ENCODE measurements at places on chromosomes 11 and 22. TPM values are rescaled to one million over a fixed set of nuclear protein-coding genes. Genes with fewer than 3 reads are reported as not detected.

SREBF2 gene
- total RNA-seq: 192 TPM

ZP1 gene
- 0.35 TPM for total RNA-seq

LMO1 gene
- total RNA-seq: not detected

HSPB2 gene
- 0.25 TPM for total RNA-seq

TUB gene
- total RNA-seq: 1.4 TPM

SEPTIN5 gene
- 2.5 TPM for total RNA-seq

APOC3 gene
- not detected for total RNA-seq

TECTA gene
- total RNA-seq: 0.20 TPM

LGR4 gene
- 88.2 TPM for total RNA-seq

ROBO4 gene
- 5.0 TPM for total RNA-seq

DNA sequence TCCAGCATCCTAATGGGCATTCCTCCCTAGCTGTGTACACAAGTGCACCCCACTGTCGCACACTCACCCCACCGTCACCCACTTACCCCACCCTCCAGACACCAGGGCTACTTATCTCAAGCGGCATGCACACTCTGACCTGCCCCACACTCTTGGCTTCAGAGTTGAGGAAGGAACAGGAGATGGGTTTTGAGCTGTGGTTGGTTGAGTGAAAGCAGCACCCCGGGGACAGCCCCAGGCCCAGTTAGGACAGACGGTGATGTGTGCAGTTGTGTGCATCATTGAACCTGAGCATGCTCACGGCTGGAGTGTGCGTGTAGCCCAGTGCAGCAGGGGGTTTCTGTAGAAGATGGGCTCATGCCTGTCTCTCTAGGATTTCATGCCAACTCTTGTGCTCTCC is 32.5 kb downstream of the AHNAK start:
- H3K4me3 ChIP-seq: no peak overlapping the region
- H3K36me3 ChIP-seq: peaks cover 4% of the 10 kb centered on the region
- H3K27me3 ChIP-seq: no peaks in the 10 kb centered on the region

DNA sequence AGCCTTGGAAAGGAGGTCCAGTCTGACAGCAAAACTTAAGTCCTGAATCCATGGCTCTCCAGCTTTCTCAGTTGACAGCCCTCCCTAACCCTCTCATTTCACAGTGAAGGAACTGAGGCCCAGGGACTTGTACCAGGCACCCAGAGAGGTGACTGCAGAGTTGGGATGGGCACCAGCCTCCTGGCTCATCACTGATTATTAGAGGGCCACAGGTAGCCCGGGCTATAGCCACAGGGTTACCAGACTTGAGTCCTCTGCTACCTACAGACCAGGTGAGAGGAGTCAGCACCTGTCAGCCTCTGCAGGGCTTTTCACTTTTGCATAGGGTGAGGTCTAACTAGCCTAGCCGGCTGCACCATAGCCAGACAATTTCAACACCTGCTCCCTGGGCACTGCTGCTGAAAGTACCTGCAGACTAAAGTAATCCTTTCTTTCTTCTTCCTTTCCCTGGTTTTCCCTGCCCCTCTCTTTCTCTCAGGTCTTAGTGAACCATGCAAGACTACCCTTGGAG is 37.6 kb downstream of the SYT13 start:
- no peaks in the 10 kb centered on the region for H3K36me3 ChIP-seq
- H3K4me1 ChIP-seq: no peaks in the 10 kb centered on the region
- H3K27me3 ChIP-seq: no peaks in the 10 kb centered on the region
- no peak overlapping the region for H3K4me3 ChIP-seq
- DNase-seq: no peak

GRCh38 chr11:77559686-77560401 is 29.9 kb upstream of the AQP11 start:
- DNase-seq: no peak
- H3K4me1 ChIP-seq: no peaks in the 10 kb centered on the region
- H3K4me3 ChIP-seq: no peak overlapping the region
- H3K36me3 ChIP-seq: no peaks in the 10 kb centered on the region
- no peak overlapping the region for H3K27ac ChIP-seq

GRCh38 chr11:47052165-47052564 is 115.6 kb downstream of the CSTPP1 start:
- DNase-seq: no peak
- no peaks in the 10 kb centered on the region for H3K4me1 ChIP-seq
- no peak overlapping the region for H3K27ac ChIP-seq
- no peaks in the 10 kb centered on the region for H3K36me3 ChIP-seq
- H3K4me3 ChIP-seq: no peak overlapping the region

- H3K36me3 ChIP-seq: no peaks in the 10 kb centered on the region
- no peaks in the 10 kb centered on the region for H3K27me3 ChIP-seq
- peaks cover 38% of the 10 kb centered on the region for H3K4me1 ChIP-seq
- DNase-seq: peak; percentile 58
These were observed 12.9 kb downstream of the STARD10 start for GRCh38 chr11:72781063-72781312.

DNA sequence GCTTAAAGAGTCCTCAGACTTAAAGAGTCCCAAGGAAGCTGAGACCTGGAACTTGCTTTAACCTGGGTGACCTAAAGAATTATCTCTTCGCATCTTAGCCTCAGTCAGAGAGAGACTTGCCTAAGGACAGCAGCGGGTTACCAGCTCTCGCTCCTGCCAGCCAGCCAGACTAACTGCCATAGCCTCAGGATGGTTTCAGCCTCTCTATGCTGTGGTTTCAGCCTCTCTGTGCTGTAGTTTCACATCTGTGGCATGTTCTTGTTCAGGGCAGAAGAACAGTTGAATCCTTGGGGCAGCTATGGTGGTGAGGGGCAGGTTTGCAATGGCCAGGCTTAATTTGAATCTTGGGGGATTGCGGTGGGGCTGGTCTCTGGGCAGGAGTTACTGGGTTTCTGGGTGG is 2.3 kb downstream of the FRMD8 start:
- no peak for DNase-seq
- no peaks in the 10 kb centered on the region for H3K36me3 ChIP-seq
- H3K4me1 ChIP-seq: peaks cover 15% of the 10 kb centered on the region
- H3K27ac ChIP-seq: no peak overlapping the region
- no peak overlapping the region for H3K4me3 ChIP-seq

DNA sequence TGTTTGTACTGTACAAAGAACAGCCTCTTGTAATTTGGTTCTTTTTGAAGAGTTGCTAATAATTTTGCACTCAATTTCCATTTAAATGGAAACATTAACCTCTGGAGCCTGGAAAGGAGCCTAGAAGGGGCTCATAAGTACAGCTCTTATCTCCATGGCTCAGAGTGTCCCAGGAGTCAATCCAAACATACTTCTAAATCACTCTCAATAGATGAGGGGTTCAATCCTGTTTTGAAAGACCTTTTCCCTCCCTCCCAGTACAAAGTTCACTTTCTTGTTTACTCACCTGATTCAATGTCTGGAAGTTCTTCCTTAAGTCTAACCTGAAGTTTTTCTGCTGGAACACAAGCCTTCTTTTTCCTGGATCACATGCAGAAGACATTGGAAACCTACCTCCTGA is 273.0 kb upstream of the PLET1 start:
- no peaks in the 10 kb centered on the region for H3K27me3 ChIP-seq
- no peak for DNase-seq
- H3K4me1 ChIP-seq: no peaks in the 10 kb centered on the region

DNA sequence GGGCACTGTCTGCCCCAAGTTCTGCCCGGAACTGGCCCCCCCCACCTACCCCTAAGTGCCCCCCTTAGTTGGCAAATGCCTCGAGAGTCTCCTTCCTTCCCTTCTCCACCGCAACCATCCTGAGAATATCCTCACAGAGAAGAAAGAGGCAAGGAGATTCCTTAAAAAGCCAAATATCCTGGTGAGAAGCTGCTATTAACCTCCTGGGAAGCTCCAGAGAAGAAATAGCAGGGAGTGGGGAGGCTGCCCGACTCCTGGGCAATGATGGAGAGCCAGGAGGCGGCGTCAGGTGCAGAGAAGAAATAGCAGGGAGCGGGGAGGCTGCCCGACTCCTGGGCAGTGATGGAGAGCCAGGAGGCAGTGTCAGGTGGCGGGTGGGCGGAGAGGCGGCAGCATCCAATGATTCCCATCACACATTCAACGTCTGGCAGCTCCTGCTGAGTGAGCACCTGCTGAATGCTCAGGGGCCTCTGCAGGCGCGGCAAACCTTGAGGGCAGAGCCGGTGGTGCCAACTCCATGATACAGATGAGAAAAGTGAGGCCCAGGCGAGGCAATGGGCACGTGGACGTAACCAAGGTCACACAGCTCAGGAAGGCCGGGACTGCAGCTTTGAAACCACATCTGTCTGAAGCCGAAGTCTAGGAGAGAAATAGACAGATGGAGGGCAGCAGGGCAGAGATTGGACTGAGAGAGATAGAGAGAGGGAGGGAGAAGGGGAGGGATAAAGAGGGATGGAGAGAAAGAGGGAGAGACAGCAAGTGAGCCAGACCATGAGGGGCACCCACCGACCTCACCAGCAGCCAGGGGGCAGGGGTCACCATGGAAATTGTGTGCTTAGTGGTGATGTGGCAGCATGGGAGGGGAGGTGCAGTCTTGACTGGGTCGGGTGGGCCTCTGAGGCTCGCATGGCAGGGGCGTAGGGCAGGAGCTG is 58.3 kb downstream of the CYTH4 start:
- no peaks in the 10 kb centered on the region for H3K36me3 ChIP-seq
- peaks cover 8% of the 10 kb centered on the region for H3K27me3 ChIP-seq
- no peak for DNase-seq
- H3K4me1 ChIP-seq: no peaks in the 10 kb centered on the region
- no peak overlapping the region for H3K4me3 ChIP-seq
- H3K27ac ChIP-seq: no peak overlapping the region

- H3K36me3 ChIP-seq: no peaks in the 10 kb centered on the region
- H3K27me3 ChIP-seq: no peaks in the 10 kb centered on the region
- H3K4me3 ChIP-seq: no peak overlapping the region
- H3K4me1 ChIP-seq: no peaks in the 10 kb centered on the region
These were observed 44.1 kb upstream of the RFPL3 start for GRCh38 chr22:32313532-32313931.

- H3K4me3 ChIP-seq: no peak overlapping the region
- no peaks in the 10 kb centered on the region for H3K27me3 ChIP-seq
- no peaks in the 10 kb centered on the region for H3K36me3 ChIP-seq
- no peaks in the 10 kb centered on the region for H3K4me1 ChIP-seq
- no peak for DNase-seq
These were observed 42.0 kb upstream of the LIPT2 start for GRCh38 chr11:74535371-74536160.

DNA sequence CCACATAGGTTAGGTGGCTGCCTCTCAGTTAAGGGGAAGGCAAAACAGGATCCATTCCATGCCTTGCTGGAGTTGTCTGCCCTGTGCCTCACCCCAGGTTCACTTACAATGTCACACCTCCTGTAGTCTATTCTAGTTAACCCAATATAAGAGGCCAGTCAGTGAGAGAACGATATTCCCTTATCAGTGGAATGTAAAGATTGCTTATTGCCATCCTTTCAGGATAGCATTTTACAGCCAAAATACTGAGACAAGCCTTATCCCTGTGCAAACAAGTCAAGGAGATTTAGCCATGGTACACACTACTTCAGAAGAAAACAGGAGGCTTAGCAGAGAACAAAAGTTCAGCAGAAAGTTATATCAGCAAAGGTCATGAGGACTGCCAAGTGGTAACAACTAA is 5.5 kb downstream of the CYP2R1 start:
- no peaks in the 10 kb centered on the region for H3K36me3 ChIP-seq
- H3K4me1 ChIP-seq: no peaks in the 10 kb centered on the region
- H3K27ac ChIP-seq: no peak overlapping the region
- H3K4me3 ChIP-seq: no peak overlapping the region
- no peaks in the 10 kb centered on the region for H3K27me3 ChIP-seq

GRCh38 chr22:19330865-19331418 is 39.4 kb upstream of the CLTCL1 start:
- no peaks in the 10 kb centered on the region for H3K4me1 ChIP-seq
- H3K36me3 ChIP-seq: peaks cover 13% of the 10 kb centered on the region
- H3K27me3 ChIP-seq: no peaks in the 10 kb centered on the region
- H3K4me3 ChIP-seq: no peak overlapping the region
- DNase-seq: no peak

GRCh38 chr22:20147237-20147988 is 3.4 kb downstream of the CCDC188 start:
- no peak overlapping the region for H3K4me3 ChIP-seq
- H3K27me3 ChIP-seq: no peaks in the 10 kb centered on the region
- no peak overlapping the region for H3K27ac ChIP-seq

- DNase-seq: no peak
- H3K27me3 ChIP-seq: no peaks in the 10 kb centered on the region
- no peak overlapping the region for H3K4me3 ChIP-seq
These were observed 2.7 kb downstream of the FAM118A start for GRCh38 chr22:45312415-45312814.

DNA sequence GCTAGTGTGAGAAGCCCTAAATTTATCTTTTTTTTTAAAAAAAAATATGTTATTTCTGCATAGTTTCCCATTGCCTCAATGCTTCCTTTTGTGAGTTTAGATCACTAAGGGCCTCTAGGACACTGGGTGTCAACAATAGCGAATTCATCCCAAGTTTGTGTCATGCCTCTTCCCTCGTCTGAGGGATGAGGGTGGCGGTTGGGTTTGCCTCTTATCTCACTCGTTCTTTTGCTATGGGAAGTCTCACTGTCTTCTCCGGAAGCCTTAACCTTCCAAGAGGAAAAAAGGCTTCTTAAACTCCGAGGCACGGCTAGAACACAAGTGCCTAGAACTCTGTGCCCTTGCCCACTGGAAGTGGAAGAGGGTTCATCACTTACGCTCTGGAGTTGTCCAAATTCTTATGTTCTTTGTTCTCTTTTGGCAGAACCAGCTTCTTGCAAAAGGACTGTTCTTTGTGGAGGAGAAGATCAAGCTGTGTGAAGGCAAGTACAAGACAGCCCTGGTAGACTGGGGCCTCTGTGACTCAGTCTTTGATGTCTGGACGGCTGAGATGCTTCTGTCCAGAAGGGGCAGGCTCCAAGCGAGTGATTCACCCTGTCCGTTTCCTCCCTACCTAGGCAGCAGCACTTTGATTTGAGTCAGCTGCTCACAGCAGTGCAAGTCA is 78.5 kb downstream of the TRAF6 start:
- no peak overlapping the region for H3K4me3 ChIP-seq
- no peak overlapping the region for H3K27ac ChIP-seq
- no peaks in the 10 kb centered on the region for H3K27me3 ChIP-seq
- DNase-seq: no peak
- peaks cover 5% of the 10 kb centered on the region for H3K36me3 ChIP-seq

DNA sequence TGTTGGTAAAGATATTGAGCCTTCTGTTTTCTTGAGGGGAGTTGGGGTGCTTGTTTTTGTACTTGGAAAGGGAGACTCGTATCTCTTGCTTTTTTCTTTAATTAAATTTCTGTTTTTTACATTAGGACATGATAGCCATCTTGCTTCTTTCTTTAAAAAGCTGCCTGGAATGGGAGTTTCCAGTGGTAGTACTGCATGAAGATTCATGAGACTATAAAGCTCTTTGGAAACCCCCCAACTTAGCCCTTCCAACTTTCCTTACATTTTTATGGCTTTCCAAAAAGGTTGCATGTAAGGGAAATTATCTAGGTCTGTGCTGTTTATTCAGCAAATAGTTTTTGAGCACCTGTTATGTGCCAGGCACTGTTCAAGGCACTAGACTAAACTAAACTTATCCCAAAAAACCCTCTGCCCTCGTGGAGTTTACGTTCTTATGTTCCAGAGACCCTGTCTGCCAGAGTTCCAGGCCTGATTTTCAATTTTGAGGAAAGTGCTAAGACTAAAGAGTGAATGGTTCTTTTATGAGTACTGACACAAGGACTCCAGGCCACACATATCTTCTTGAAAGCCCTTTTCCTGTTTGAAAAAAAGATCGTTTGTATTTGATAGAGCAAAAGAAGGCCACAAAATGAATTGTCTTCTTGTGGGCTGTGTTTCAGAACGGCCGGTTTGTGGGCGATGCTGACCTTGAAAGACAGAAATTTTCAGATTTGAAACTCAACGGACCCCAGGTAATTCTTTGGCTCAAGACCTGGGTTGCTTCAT is 31.9 kb downstream of the CTNND1 start:
- no peaks in the 10 kb centered on the region for H3K27me3 ChIP-seq
- H3K4me1 ChIP-seq: peaks cover 21% of the 10 kb centered on the region
- DNase-seq: no peak
- H3K36me3 ChIP-seq: peaks cover 7% of the 10 kb centered on the region
- H3K27ac ChIP-seq: peak overlapping the region; percentile 85

All from colonic mucosa (tissue), 4 donors.